ENCODE measurements at places on chromosomes 4 and X.

GRCh38 chrX:10124506-10125247, 32.1 kb upstream of the CLCN4 start:
- no peak for DNase-seq

GRCh38 chrX:105260291-105261043, 40.0 kb upstream of the TEX13A start:
- no peak for DNase-seq

DNA sequence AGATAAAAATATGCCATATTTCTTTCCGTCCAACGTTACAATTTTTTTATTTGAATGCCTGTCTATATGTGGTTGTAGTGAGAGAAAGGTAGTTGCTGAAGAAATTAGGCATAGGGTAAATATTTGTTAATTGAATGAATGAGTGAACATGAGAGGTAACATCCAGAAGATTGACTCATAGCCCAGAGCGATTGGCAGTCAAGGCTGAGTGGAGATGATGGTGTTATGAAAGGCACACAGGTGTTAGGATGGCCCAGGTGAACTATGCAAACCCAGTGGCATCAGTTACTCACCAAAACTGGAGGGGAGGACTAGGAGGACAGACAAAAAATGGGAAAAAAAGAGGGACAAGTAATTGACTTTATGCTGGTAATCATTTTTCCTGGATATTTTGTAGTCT, 31.7 kb upstream of the SPRY1 start:
- DNase-seq: no peak

- DNase-seq: no peak
These were observed 58.6 kb upstream of the ADRA2C start for GRCh38 chr4:3707423-3708102.

DNA sequence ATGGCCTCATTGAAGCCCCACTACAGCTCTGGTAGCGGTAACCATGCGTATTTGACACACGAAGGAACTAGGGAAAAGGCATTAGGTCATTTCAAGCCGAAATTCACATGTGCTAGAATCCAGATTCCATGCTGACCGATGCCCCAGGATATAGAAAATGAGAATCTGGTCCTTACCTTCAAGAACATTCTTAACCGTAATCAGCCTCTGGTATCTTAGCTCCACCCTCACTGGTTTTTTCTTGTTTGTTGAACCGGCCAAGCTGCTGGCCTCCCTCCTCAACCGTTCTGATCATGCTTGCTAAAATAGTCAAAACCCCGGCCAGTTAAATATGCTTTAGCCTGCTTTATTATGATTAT, 876 bp downstream of the HPRT1 start:
- no peak for DNase-seq

DNA sequence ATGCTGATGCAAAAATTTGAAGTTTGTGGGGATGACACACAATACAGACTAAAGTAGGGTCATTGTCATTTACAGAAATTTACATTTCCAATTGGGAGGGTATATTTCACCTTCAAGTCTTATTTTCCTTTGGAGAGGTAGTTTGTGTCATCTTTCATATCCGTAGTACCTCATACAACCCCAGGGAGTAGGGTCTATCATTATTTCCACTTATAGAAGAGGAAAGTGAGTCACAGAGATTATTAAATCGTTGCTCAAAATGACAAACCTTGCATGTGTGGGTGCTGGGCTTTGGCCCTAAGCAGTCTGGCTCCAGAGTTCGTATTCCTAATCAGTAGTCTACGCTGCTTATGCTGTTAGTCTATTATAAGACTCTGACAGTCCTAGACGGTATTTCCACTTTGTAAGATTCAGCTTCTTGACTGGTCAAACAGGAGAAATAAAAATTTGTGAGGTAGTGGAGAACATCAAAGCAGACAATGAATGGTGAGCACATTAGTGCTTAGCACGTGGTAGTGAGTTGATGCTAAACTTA, 516.5 kb downstream of the PCDH7 start:
- no peak for DNase-seq

GRCh38 chr4:79578606-79579005, 170.6 kb upstream of the GK2 start:
- no peak for DNase-seq

- DNase-seq: no peak
These were observed 98.1 kb downstream of the IRF2 start for GRCh38 chr4:184376126-184376838.

DNA sequence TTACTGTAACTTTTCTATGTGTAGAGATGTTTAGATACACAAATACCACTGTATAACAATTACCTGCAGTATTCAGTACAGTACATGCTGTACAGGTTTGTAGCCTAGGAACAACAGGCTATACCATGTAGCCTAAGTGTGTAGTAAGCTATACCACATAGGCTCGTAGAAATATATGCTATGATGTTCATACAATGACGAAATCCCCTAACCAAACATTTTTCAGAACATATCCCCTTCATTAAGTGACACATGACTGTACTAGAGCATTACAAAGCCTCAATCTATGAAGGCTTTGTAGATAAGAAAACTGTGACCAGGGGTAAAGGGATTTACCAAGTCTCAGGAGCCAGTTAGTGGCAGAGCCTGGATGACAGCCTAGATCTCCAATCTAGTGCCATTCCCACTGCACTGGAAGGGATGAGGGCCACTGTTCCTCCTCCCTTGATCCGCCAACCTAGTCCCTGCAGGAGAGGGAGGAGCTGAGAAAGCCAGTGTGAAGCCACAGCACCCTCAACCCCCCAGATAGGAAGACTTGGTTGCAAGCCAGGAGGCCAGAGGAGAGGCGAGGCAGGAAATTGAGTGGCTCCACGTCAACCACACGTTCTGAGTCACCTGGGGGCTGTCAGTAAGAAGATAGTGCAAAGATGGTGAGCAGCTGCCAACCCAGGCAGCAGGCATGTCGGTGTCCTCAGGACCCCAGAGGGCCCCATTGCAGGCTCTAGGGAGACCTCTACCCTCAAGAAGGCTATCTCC, 227.7 kb downstream of the BCOR start:
- no peak for DNase-seq

DNA sequence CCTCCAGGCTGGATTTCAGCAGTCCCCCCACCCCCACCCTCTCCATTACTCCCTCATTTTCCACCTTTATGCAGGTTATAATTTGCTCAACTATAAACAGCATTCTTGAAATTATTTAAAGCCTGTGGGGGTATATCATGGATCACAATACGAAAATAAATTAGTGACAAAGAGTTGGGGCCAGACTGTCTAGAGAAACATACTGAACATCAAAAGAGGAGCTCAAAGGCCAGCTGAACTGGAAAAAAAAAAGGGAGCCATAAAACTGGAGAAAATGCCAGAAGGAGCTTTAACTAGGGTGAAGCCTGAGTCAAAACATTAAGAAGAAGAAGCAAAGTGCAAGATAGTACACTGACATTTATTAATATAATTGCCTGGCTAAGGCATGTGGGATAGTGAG, 137.8 kb downstream of the ANTXR2 start:
- no peak for DNase-seq

DNA sequence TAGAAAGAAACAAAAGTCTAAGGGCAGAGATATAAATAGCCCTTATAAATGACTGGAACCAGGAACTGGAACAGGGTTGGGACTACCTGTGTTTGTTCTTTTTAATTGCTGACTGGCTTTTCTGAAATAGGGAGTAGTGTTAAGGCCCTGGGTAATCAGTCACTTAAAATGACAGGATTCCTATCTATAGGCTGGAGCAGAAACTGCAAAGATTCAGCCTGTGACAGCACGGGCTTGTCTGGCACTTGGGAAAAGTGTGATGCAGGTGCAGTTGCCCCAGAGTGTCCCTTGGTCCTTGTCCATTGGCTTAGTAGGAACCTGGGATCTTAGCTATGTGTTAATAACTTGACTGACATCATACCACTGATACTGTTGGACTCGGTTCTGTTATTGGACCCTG, 14.7 kb upstream of the PLAC8 start:
- DNase-seq: no peak

DNA sequence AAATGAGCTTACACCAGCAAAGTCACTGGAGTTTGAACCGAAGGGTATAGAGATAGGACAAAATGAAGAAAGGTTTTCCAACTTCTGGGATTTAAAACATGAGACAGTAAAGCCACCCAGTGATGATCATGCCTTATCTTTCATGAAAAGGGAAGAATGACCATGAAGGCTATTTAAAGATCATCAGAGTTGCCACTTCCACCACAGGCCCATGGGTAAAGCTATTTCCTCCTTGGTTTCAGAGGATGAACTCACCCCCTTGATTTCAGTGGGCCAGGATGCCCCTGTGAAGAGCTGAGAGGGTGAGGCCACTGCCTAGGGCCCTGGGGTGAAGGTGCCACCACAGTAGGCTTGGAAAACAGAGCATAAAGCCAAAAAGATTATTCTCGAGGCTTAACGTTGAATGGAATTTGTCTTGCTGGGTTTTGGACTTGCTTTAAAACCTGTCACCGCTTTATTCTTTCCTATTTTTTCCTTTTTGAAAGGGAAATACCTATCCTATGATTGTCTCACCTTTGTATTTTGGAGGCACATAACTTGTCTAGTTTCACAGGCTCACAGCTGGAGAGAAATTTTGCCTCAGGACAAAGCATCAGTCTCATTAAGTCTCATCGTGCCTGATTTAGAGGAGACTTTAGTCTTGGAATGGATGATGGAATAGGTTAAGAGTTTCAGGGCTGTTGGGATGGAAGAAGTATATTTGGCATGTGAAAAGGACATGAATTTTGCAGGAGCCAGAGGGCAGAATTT, 254.0 kb downstream of the SNCA start:
- DNase-seq: no peak

- DNase-seq: no peak
These were observed 4.5 kb downstream of the CFAP299 start for GRCh38 chr4:80340036-80340435.

DNA sequence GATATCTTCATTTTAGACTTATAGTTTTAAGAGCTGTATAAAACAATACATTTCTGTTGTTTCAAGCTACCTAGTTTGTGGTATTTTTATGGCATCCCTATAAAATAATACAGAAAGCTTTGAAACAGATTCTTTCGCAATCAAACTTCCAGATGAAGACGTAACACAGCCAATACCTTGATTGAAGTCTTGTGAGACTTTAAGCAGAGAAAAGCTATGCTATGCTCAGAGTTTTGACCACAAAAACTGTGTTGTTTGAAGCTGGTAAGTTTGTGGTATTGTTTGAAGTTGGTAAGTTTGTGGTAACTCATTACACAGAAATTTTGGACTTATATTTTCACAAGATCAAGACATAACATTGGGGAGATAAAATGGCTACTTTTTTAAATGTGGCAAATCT, 201.8 kb upstream of the UGT8 start:
- no peak for DNase-seq

DNA sequence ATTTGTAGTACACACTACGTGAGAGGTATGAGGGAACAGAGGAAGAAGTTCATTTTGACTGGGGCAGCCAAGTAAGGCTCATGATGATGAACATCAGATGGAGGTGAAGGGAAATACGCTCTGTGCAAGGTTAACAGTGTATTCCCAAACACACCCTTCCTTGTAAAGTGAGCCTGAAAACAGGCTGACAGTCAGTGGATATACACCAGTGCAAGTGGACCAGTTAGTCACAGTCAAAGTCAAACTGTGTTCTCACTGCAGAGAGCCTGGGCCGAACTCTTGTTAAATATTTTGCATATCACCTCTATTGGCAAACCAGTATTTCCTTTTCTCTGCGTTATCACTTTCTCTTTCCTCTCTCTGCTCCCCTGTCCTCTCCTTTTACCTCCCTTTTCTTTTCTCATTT, 23.4 kb upstream of the RHOH start:
- peak; percentile 54 for DNase-seq

DNA sequence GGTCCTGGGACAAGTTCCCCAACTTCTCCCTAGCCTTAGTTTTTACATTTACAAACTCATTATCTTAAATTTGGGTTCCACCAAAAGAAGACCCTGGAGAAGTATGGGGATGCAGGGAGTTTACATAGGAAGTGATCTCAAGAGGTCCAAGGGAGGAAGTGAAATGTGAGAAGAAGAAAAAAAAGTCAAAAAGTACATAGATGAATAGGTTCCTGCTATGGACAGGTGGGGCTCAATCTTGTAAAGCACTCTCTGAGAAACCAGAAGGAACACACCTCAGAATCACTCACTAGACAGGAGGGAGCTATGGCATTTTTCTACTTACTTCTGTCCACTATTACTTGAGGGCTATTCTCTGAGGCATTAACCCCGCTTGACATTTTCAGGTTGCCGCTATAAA, 56.6 kb downstream of the ARHGAP6 start:
- DNase-seq: no peak

DNA sequence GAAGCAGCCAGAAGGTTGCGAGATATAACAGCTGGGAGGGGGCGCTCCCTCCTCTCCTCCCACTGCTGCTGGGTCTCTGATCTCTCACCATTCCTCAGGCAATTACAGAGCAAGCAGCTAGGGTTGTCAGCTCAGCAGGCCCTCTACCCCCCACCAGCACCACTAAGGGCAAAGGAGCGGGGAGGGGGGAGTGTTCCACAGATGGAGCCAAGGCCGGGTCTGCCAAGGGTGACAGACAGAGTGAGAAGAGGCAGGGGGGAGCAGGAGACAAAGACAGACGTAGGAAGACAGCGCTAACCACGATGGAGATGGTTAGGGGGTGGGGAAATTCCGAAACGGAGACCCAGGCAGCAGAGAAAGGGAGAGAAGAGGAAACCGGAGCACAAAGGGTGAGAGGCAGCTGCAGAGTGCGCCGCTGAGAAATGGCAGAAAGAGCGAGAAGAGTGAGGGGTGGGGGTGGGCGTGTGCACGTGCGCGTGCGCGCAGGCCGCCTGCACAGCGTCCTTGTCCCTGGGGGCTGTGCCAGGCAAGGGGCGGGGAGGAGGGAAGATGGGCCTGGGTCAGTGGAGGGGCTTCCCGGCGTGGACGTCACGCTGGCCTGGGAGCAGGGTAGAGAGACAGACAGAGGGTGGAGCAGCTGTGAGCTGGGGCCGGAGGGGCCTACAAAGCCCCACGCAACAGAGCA, 6.9 kb downstream of the L1CAM start:
- DNase-seq: no peak

- no peak for DNase-seq
These were observed 254.6 kb downstream of the CBLL2 start for GRCh38 chrX:22527302-22527701.

- no peak for DNase-seq
These were observed 277.3 kb upstream of the TRPC5 start for GRCh38 chrX:112359906-112360305.

DNA sequence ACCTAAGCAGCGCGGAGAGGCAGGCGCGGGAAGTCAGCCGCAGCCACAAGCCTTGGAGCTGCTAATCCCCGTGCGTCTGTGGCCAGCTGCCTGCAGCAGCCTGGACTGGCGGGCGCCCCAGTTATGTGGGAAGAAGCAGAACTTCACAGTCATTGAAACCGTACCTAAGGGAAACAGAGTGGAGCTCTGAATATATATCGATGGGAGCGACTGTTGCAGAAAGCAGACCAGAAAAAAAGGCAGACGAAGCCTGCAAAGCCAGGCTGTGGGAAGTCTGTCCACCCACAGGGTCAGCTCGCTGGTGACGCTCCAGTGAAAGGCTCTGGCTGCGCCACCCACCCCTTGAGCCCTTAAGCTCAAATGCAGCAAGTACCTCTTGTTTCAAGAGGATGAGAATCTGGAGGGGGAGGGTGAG, 24.7 kb downstream of the KCNE5 start:
- DNase-seq: no peak

DNA sequence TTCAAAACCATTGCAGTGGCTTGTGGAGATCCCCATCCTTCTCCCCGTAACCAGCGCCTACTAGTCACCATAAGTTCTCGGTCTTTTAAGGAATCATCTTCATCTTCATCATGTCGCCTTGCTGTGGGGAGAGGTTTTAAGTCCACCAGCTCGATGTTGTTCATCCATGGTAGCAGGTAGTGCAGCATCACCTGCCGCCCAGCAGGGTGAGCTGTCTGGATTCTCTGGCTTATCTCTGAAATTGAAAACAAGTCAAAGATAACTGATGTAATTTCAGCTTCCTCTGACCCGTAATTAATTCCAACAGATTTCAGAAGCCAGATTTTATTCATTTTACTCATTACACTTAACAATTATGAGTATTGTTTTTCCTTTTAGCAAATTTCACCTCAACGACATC, 67.4 kb downstream of the ZAR1 start:
- DNase-seq: peak; percentile 9

Data from germinal center (tissue), 1 donor.